ENCODE measurements at places on chromosomes 5 and 9. TPM values are rescaled to one million over a fixed set of nuclear protein-coding genes. Genes with fewer than 3 reads are reported as not detected.

DNA sequence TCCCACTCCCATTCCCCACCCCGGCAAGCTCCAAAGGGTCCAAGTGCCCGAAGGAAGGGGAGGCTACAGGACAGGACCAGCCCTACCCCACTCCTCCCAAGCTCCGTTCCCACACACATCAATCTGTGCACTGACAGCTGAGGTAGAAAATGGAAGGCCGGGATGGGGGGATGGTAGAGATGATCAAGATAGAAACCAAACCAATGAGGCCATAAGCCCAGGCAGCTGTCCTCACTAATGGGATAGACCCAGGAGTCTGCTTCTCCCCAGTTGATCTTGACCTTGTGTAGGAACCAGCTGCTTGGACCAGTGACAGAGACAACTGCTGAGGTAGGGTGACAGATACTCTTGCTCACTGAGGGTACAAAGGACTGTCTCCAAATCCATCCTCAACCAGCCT lies 38.6 kb downstream of the B4GALT1 start:
- no peak for DNase-seq
- H3K27ac ChIP-seq, result no peak overlapping the region
- H3K27me3 ChIP-seq, result no peaks in the 10 kb centered on the region
- H3K36me3 ChIP-seq, result peaks cover 28% of the 10 kb centered on the region
- no peak overlapping the region for H3K4me3 ChIP-seq

Gene IL13
- not detected for total RNA-seq

- H3K4me3 ChIP-seq, result no peak overlapping the region
- no peaks in the 10 kb centered on the region for H3K36me3 ChIP-seq
- DNase-seq, result no peak
- peaks cover 7% of the 10 kb centered on the region for H3K4me1 ChIP-seq
- H3K27ac ChIP-seq, result no peak overlapping the region
These were observed 213.2 kb upstream of the RPS23 start for GRCh38 chr5:82491397-82491796.

DNA sequence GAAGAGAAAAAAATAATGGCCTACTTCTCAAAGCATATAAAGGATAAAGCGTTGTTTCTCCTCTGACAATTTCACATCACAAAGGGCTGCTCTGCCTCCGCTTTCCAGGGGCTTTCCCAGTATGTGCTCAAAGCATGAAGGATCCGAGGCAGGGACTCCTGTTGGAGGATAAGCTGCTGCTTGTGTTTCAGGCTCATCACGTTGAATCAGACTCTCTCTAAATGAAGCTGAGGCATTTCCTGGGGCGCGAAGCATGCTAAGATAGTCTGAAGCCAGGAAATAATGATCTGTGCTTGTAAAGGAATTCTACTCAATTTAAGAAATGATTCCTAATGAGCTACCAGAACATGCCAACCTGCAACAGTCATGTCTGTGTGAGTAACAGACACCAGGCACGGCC lies 97.5 kb downstream of the MARCHF11 start:
- DNase-seq, result no peak
- no peak overlapping the region for H3K4me3 ChIP-seq
- H3K36me3 ChIP-seq, result no peaks in the 10 kb centered on the region
- no peak overlapping the region for H3K27ac ChIP-seq
- H3K27me3 ChIP-seq, result no peaks in the 10 kb centered on the region

Gene SPEF2
- total RNA-seq, result 15.6 TPM

Gene OCLN
- total RNA-seq, result 143 TPM

DNA sequence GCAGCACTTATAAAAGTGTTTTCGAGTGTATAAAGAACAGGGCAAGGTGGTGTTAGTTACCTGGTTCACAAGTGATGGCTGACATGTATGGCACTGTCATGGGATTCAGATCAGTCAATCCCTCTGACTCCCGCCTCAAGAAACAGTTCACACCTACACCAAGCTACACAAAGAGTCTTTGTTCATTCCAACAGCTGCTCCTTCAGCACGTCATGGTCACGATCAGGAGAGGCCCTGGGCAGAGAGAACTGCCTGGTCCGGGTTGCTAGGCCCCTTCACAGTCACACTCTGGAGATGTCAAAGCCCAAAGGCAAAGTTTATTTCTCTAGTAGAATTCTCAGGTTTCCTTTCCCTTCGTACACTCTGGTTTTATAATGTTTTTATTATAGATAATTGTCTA lies 426.7 kb downstream of the ZSWIM6 start:
- no peaks in the 10 kb centered on the region for H3K4me1 ChIP-seq
- no peak for DNase-seq
- no peak overlapping the region for H3K27ac ChIP-seq
- H3K27me3 ChIP-seq, result peaks cover 5% of the 10 kb centered on the region
- H3K36me3 ChIP-seq, result no peaks in the 10 kb centered on the region

GRCh38 chr9:93635186-93636107 lies 59.1 kb downstream of the PHF2 start:
- DNase-seq, result no peak
- no peaks in the 10 kb centered on the region for H3K27me3 ChIP-seq
- peaks cover 48% of the 10 kb centered on the region for H3K36me3 ChIP-seq
- no peak overlapping the region for H3K27ac ChIP-seq

- no peaks in the 10 kb centered on the region for H3K4me1 ChIP-seq
- no peaks in the 10 kb centered on the region for H3K27me3 ChIP-seq
- H3K4me3 ChIP-seq, result no peak overlapping the region
- DNase-seq, result no peak
These were observed 47.5 kb downstream of the SLC22A5 start for GRCh38 chr5:132417010-132417439.

DNA sequence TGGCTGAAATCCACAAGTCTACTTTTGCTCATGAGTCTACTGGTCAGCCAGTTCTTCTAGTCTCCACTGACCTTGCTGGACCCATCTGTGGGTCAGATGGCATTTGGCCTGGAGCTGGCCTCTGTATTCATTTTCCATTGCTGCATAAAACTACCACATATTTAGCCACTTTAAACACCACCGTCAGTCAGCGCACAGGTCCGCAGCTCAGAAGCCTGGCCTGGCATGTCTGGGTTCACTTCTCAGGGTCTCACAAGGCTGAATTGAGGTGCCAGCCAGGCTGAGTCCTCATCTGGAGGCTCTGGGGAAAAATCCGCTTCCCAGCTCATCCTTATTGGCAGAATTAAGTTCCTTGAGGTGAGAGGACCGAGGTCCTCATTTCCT lies 54.7 kb downstream of the BARX1 start:
- H3K4me3 ChIP-seq, result no peak overlapping the region
- H3K27ac ChIP-seq, result peak overlapping the region; percentile 64
- H3K27me3 ChIP-seq, result peaks cover 21% of the 10 kb centered on the region

Gene OGN
- not detected for total RNA-seq
